ENCODE measurements at places on chromosomes 7 and 10.

DNA sequence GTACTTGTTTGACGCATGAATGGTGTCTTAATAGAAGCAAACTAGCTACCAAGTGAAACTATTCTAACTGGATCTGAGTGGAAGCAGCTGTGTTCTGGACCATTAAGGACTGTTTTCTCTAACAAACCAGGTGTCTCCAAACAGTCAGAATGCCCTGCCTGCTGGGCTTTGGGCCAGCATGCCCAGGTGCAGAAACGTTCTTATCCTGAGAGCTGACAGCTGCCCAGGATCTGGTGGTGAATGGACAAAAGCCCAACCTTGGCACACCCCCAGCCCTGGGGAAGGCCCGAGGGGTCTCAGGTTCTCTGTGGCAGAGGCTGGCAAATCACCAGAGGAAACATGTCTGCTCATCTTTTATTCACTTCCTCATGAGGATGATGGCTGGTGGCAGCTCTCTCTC is 48.2 kb upstream of the LAMB4 start:
- no peak for DNase-seq

DNA sequence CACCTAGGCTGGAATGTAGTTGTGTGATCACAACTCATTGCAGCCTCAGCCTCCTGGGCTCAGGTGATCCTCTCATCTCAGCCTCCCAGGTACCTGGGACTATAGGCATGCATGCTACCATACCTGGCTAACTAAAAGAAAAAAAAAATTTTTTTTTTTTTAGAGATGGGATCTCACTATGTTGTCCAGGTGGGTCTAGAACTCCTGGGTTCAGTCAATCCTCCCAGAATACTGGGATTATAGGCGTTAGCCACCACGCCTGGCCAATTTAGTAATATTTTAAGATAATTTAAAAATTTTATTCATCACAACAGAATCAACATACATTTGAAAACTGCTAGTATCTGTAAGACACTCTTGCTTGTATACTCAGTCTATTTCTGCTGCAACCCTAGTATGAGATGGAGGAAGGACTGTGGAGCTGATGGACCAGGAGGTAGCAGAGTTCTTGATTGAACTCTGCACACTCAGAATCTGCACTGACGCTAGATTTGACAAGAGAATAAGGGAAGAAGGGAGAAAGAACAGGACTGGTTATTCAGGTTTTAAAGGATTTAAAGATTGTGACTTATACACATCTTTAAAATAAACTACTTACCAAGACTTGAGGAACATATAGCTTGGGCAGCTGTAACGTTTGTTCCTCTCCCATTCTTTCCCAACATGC is 57.6 kb downstream of the VCL start:
- DNase-seq, result no peak

DNA sequence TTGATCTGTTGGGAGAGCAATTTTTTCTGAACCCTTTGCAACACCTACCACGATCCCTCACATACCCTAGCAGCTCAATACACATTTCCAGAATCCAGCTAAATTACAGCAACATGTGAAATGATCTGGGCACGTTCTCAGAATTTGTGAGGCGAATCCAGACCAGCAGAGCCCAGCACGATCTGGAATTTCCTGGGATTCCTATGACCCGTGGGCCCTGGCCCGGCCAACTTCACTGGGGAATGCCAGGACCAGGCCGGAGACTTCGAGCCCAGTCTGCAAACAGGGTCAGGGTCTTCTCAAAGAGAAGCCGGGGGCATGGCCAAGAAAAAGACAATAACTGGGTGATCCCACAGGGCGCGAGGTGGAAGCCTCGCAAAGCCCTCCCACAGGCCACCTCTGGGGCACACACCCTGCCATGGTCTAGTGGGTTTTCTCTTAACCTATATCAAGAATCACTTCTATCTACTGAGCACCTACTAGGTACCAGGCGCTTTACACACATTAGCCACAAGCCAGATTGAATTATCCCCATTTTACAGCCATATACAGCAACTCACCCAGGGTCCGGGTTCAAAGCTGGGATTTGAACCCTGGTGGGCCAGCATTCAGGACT is 33.8 kb downstream of the FAM53B start:
- DNase-seq, result no peak

DNA sequence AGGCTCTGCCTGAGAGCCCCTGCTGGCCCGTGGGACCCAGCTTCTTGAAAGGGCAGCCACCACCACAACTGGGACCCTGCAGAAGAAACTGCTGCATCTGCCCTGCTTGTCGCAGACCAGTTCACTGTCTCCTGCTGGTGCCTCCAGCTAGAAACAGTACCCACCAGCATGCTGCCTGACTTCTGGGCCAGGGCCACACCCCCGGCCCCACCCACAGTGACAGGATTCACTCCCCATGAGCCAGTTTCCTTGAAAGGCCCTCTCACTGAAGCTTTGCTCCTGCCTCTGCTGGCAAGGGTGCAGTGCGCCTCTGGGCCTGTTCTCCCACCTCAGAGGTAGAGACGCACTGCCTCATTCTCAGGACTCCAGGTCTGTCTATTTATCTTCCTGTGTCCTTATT is 32.4 kb downstream of the ANXA11 start:
- no peak for DNase-seq

- DNase-seq, result no peak
These were observed 58.2 kb downstream of the GRM8 start for GRCh38 chr7:127194571-127194970.

DNA sequence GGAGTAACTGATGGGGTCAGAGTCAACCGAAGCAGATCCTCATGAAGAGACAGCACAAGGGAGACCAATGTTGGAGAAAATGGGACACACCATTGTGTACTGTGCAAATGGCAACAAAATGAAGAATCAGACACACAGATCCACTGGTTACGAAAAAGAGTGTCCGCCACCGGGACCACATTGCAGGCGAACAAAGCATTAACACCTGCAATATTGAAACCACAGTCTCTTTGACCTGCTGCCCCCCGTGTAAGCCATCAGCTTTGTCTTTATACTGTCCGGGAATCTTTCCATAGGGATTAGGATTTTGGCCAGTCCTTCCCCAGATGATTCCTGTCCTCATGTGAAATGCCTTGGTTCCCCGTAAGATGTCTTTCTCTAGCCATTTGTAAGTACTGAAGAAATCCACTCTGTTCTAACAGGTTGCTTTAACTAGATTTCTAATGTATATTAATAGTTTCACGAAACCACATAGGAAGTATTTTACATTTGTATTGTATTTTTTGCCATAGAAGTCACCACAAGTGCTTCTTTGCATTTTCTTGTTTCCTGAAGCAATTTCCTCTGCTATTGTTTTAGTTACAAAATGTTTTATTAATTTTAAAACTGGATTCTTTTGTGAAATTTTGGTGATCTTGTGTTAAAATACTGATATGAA is 140.8 kb upstream of the NFE2L3 start:
- DNase-seq, result no peak

GRCh38 chr10:114024876-114025610 is 18.6 kb upstream of the ADRB1 start:
- no peak for DNase-seq

- no peak for DNase-seq
These were observed 178.8 kb downstream of the NEURL1 start for GRCh38 chr10:103672345-103672744.

DNA sequence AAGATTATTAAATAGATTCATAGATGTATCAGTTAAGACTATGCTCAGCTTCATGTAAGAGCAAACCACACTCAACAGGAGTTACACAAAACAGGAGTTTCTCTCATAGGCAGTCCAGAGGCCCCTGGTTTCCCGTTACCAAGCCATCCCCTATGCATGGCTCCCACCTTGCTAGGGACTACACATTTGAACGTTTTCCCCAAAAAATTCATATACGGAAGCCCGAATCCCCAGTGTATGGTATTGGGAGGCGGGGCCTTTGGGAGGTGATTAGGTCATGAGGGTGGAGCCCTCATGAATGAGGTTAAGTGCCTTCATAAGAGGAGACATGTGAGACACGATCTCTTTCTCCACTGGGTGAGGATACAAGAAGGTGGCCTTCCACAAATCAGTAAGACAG is 29.1 kb downstream of the RSU1 start:
- DNase-seq, result no peak

DNA sequence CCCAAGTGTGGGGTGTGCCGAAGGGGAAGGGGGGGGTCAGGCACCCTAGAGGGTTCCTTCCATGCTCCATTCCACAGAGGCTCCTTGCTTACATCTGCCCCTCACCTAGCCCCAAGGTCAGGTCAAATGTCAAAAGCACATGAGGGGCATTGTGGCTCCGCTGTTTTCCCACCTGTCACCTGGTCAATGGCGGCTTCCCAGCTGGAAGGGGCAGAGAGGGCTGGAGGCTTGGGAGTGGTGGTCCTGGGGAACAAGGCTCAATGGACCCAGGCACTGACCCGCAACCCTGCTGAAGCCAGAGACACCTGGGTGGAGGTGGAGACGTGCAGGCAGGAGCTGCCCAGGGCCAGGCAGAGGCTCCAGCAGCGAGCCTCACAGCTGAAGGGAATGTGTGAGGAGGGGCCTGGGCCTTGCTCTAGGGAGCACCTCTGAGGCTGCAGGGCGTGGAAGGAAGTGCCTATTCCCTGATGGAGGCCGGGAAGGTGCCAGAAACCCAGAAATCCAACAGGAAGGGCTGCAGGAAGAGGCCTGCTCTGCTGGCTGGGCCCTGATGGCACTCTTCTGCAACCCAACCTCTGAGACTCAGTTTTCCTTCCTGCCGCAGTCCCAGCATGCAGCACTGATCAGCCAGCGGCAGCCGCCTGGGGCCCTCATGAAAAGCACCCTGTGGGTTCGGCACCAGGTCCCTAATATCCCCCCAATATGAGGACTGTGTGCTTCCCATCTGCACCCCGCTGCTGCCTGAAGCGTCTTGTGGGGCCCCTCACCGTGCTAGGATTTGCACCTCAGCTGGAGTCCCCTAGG is 16.0 kb downstream of the RASGEF1A start:
- DNase-seq, result no peak
